ENCODE measurements at places on chromosomes 3 and 15.

DNA sequence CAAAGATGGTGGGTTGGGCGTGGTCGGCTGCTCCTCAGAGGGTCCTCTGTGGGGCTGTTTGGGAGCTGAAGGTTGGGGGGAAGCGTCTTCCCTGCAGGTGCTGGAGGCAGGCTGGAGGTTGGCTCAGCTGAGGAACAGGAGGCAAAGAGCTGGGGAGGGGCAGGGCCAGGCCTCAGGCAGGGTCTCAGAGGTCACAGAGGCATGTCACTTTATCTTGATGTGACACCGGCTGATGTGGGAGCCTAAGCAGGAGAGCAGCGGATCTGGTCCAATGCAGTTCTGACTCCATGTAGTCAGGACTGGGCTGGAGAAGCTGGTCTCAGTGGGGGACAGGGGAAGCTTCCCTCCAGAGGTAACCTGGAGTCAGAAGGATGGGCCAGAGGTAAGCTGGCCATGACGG, 7.7 kb upstream of the GNAT1 start:
- no peak for DNase-seq

GRCh38 chr3:162780313-162780712, 1283.7 kb downstream of the OTOL1 start:
- DNase-seq = no peak

DNA sequence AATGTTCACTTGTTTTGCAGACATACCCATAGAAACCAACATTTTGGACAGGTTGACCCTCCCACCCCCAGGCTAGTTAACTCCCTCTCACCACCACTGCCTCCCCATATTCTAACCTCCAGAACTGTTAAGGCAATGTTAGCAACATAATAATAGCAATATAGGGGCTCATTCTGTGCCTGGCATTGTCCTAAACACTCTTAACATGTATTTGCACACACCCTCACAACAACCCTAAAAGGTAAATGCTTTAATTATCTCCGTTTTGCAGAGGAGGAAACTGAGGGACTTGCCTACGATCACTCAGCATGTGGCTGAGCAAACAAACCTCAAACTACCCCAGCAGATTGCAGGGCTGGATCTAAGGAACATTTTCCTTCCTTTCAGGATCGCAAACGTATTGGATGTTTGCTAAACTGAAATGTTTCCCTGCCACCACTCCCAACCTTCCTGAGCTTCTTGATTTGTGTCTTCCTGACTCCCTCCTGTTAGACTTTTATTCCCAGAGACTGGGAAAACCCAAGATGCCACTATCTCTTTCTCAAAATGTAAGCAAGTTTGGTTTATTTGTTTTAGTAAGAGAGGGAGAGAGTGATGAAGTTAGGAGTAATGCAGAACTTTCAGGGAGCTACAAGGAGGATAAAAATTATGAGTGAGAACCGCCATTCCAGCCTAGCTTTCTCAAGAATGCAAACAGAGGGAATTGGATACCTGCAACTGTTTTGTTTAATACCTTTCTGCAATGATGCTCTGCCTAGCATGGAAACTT, 1.3 kb downstream of the SCG5 start:
- no peak for DNase-seq

GRCh38 chr15:82549199-82549665, 9.0 kb upstream of the RPS17 start:
- no peak for DNase-seq

DNA sequence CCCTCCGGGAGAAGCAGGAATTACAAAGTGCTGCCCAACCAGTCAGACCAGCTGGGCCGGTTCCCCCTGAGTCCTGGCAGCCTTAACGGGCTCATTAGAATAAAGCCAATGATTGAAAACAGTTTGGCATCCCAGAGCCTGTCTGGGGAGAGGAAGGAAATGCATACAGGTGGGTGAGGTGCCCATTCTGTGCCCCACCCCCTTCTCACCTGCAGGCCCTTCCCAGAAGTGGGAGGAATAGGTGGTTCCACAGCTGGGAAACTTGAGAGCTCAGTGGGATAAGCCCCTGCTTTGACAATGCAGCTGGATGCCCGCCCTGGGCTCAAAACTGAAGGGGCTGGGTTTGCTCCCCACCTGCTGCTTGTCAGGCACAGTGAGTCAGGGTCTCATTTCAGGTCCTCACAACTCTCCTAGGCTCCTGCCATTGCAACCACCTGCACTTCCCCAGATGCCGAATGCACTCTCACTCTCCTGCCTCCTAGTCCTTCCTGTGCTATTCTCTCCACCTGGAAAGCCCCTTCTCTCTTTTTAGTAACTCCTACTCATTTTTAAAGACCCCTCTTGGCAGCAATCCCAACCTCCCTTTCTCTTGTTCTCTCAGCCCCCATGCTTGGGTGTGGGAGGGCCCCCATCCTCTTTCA, 5.5 kb upstream of the BUB1B start:
- DNase-seq = no peak
